ENCODE measurements at places on chromosomes 11 and 22.

DNA sequence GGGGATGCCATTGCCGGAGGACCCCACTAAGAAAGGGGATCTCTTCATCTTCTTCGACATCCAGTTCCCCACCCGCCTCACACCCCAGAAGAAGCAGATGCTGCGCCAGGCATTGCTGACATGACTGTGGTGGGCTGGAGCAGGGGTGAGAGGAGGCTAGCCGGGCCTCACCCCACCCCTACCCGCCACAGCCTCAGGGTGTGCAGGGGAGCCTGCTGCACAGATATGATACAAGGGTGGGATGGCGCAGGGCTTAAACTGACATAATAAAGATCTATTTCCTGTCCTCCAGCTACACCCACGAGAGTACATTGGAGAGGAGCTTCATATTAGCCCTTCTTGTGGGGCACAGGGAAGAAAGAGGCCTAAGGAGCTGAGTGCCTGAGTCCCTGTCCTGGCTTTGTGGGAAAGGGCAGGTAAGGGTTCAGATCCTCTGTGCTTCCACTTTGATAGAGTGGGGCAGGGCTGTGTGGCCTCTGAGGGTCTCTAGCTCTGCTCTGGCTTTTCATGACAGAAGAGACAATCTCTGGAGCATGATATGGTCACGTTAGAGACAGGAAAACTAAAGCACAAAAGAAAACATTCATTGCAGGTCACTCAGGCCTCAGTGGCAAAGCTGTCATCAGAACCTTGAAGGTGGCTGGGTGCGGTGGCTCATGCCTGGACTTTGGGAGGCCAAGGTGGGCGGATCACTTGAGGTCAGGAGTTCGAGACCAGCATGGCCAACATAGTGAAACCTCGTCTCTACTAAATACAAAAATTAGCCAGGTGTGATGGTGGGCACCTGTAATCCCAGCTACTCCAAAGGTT lies 12.4 kb downstream of the UCP2 start:
- DNase-seq = no peak

DNA sequence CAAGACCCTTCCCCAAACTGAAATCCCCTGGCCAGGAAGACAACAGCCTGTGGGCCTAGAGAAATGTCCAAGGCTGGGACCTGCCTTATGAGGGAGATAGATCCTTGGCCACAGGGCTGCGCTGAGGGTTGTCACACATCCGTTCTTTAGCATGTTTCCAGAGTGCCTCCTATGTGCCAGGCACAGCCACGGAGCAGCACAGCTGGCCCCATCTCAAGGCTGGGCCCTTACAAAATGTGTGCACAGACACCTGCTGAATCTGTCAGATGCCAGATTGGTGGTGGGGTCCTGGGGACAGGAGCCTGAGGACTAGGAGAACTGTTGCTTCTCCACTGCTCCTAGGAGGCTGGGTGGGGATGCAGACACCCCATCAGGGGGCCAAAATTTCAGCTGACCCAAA lies 11.2 kb downstream of the GRIK4 start:
- DNase-seq = no peak

- no peak for DNase-seq
Observed at GRCh38 chr11:24637520-24637919, 140.7 kb downstream of the LUZP2 start.

- DNase-seq = no peak
Observed at GRCh38 chr11:57597461-57597915, at the start of gene SERPING1. TSS of gene SERPING1 (plus strand) at chr11:57597685. CDS start at chr11:57598271, 586 bp downstream.

DNA sequence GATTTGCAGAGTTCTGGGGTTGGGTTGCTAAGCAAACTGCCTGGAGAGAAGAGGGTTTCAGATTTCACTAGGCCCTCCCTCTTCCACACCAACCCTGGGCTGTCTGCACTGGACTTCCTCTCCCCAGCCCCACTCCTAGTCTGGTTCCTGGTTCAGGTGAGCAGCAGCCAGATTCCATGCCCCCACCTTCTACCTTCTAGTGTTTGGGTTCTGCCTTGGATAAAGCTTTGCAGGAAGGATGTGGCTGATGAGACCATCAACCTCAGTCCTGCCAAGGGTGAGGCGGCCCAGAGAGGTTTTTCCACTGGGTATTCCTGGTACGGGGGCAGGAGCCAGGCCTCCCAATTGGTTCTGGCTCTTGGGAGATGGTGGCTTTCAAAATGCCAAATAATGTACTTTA lies 68.3 kb downstream of the BCR start:
- DNase-seq = no peak

DNA sequence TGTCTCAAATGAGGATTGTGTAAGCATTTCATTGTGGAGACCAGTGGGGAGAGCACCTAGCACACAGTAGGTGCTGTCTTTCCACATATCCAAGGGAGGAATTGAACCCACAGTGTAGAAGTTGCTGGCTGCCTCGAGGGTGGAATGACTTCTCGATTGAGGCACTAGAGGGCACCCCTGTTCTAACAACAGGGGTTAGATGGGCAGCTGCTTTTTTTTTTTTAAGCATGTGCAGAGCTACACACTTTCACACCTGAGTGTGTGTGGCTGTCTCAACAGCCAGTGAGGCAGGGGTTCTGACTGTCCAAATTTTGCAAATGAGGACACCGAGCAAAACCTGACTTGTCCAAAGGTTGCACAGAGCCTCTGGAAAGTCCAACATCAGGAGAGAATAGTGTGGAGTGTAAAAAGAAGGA lies 118.2 kb upstream of the CRYBB3 start:
- DNase-seq = peak; percentile 59

- no peak for DNase-seq
Observed at GRCh38 chr11:97742717-97743116, 1278.0 kb upstream of the CNTN5 start.

GRCh38 chr11:102046841-102047240 lies 396 bp upstream of the CFAP300 start:
- DNase-seq = no peak

DNA sequence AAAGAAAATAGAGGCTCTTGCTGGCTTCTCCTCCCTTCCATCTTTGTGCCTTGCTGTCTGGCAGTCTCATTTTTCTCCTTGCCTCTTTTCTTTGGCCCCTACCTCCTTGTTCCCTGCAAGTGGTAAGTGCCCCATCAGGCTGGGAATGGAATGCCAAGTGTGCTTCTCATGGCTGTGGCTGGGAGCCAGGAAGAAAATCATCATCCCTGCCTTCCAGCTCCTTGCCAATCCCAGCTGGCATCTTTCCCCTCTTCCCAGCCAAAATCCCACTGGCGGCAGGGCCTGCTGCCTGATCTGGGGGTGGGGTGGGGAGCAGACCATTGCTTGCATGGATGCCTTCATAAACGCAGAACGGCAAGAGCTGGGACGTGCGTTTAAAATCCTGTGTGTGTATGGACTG lies 27.0 kb upstream of the SLC25A18 start:
- no peak for DNase-seq

DNA sequence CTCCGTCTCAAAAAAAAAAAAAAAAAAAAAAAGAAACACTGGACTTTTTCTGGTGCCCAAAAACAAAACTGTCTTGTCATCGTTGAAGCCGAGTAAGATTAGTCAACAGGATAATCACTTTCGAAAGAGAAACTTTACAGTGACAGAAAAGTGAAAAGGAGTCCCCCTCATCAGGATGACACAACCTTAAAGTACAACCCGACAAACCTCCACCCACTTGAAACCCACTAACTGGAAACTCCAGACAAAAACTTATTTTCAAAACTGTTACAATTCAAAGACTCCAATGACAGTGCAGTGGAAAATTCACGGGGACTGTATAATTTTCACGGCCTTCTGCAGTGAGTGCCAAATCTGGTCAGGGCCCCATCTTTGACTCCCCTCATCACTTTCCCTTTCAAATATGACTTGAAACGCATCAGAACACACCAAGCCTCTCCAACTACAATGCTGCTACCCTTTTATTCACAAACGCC lies 1.3 kb downstream of the DENND5A start:
- peak; percentile 60 for DNase-seq

DNA sequence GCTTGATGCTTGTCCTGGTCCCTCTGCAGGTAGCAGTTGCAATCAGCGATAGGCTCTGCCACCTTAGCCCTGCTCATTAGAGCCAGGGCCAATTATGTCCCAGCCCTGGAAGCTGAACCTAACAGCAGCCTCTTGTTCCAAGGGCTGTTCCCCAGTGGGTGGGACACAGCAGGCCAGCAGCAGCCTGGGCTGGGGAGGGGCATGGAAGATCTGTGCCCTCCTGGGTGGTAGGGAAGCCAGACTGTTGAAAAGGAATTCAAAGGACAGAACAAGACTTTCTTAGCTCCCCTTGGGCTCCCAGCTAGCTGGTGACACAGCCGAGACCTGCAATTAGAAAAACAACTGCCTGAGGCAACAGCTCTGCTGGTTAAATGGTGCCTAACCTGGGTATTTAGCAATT lies 17.4 kb downstream of the DRD2 start:
- DNase-seq = no peak

GRCh38 chr11:22583963-22584492 lies 41.6 kb downstream of the FANCF start:
- no peak for DNase-seq

DNA sequence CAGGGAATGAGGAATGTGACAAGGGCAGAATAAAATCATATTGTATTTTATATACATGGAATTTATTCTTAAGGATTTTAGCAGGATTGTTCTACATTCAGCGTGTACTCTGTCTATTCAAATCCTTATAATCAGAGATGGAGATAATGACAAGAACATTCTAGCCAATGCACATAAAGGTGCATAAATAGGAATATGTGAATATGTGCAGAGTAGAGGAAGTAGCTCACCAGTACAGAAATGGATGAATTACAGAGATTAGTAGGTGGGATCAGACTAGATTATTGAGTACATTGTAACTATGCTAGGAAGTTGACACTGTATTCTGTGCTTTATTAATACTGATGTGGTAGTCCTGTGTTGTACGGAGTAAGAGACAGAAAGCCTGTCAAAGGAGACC lies 1308.8 kb downstream of the FAM181B start:
- no peak for DNase-seq

GRCh38 chr11:120011836-120012235 lies 126.1 kb downstream of the TRIM29 start:
- no peak for DNase-seq

DNA sequence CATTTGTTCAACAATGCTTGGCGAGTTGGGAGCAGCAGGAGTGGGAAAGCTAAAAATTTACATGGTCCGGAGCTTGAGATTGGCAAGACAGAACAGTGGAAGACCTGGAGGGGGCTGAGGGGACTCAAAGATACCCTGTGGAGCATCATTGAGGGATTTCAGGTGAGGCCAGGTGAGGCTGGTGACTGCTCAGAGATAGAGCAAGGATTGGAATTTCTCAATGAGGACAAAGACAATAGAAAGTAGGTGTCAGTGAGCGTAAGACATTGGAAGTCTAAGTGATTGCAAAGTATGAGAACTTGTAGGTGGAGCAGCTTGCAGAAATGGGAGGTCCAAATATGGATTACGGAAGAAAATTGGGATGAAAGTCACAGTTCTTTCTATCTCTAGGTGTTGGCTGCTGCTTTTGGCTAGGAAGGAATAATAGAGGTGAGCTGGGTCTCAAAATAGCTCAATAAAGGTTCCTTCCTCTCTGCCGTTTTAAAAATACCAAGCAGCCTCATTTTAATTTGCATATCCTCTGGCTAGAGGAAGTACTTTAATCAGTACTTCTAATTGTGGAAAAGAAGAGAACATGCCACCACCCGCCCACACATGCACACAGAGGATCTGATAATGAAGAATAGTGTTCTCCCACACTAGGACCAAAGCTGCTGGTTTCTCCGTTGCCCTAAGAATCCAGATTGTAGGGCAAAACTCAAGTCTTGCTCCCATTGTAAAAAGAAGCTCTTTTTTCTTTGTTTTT lies 41.8 kb upstream of the SORL1-AS1 start:
- peak; percentile 57 for DNase-seq

DNA sequence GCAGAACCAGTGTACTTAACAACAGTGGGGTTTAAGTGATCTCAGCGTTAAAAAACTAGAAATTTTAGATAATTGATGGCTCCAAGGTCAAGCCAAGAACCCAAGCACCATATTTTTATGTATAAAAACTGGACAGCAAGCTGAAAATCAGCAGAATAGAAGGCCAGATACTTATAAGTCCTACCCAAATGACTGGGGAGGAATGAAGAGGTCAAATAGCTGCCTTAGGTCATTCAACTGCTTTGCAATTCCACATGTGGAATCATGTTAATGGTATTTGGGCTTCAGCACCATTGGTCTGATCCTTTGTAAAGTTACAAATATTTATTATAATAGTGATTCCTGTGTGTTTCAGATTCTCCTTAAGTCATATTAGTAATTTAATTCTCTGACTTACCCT lies 108.4 kb downstream of the FAT3 start:
- no peak for DNase-seq

GRCh38 chr11:8357891-8358566 lies 94.4 kb upstream of the LMO1 start:
- DNase-seq = no peak

GRCh38 chr11:27497284-27497866 lies 9.2 kb downstream of the LIN7C start:
- DNase-seq = no peak

- DNase-seq = no peak
Observed at GRCh38 chr22:37208401-37209139, 3.7 kb downstream of the SSTR3 start.

GRCh38 chr22:19823902-19824211 lies 30.8 kb downstream of the GNB1L start:
- DNase-seq = no peak

DNA sequence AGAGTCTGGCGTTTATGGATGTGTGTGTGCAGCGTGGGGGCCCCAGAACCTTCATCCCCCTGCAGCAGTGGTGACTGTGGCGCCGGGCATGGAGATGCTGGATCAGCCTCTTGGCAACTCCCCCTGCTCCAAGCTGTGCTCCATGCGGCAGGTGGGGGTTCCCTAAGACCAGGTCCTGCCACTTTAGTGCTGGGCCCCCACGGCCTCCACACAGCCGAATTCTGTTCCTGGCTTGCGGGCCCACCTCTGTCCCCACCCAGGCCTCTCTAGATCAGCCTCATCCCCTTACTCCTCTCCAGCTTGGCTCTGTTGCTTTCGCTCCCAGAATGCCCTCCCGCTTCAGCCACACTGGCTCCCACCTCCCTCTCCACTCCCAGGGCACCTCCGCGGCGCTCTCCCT lies 59.6 kb downstream of the TRMU start:
- no peak for DNase-seq

- no peak for DNase-seq
Observed at GRCh38 chr22:32534252-32535235, 59.9 kb downstream of the FBXO7 start.

GRCh38 chr11:120124355-120124754 lies 13.6 kb downstream of the TRIM29 start:
- DNase-seq = no peak

GRCh38 chr11:17252704-17253103 lies 23.8 kb upstream of the NUCB2 start:
- DNase-seq = no peak

DNA sequence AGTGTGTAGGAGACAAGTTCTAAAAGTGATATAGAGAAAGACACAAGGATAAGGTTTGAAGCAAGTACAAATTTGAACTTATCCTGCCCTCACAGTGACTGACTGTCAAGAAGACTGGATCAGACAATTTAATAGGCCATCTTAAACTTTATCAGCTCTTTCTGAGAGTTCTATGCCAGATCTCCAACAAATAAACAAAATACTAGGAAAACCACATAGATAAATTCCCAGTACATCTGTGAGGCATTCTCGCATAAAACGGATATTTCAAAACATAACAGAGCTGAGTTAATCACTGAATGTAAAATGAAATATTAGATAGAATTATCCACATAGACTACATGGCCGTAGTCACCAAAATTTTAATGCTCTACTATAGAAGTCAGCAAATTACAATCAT lies 120.9 kb upstream of the LUZP2 start:
- DNase-seq = no peak

All from activated naive CD4-positive, alpha-beta T cell treated with Interleukin-2 at 50 U/mL for 16 hours (primary cell).